ENCODE measurements at places on chromosomes 2 and 18.

- DNase-seq = no peak
Observed at GRCh38 chr2:7841751-7842150, 840.1 kb upstream of the ID2 start.

GRCh38 chr2:26312471-26312870, 33.5 kb upstream of the SELENOI start:
- no peak for DNase-seq

DNA sequence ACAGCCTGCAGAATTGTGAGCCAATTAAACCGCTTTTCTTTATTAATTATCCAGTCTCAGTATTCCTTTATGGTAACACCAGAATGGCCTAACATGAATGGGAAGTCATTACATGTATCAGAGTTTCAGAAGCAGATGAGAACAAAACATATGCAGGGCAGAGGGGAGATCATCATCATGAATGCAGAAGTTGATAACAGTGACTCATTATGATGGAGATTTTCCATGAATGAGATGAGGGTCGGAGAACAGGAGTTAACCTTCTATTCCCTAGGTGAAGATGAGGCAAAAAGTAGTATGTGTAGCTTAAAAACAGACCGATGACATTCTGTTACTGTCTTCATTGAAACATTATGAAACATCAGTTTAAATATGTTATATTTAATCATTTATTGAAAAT, 59.5 kb upstream of the PPM1B start:
- no peak for DNase-seq

GRCh38 chr2:175103191-175103590, 64.8 kb downstream of the ATF2 start:
- no peak for DNase-seq

GRCh38 chr2:97713296-97714083, at the start of gene ZAP70:
ZAP70 (plus strand) TSS chr2:97713576; CDS start chr2:97724037, 10,461 bp downstream.
- no peak for DNase-seq

- DNase-seq = no peak
Observed at GRCh38 chr18:74329688-74330205, 14.1 kb downstream of the C18orf63 start.

GRCh38 chr2:128444121-128444771, 125.6 kb upstream of the HS6ST1 start:
- DNase-seq = no peak

DNA sequence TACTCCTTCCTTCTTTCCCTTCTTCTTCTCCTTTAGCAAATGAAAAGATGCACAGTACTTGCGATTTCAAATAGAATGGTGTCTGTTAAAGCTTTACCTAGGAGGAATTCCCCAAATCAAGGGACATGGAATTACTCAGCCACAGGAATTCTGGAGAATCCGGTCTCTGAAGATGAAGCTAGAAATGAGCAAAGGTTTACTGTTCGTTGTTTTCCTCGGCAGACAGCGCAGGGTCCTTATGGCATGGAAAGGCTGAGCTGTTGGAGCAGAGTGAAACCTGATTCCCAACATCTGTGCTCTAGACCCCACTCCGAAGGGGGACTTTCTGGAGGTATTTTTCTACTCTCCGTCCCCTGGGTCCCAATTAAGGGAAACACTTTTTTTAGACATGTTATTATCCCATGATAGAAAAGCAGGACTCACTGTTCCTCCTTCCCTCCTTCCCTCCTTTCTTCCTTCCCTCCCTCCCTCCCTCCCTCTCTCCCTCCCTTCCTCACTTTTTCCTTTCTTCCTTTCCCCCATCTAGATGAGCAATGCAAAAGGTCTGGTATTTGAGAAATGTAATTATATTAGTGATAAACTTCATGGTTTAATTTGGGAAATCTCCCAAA, 47.1 kb downstream of the CDCA7 start:
- DNase-seq = no peak

GRCh38 chr2:57602733-57603132, 443.9 kb upstream of the VRK2 start:
- peak; percentile 41 for DNase-seq

DNA sequence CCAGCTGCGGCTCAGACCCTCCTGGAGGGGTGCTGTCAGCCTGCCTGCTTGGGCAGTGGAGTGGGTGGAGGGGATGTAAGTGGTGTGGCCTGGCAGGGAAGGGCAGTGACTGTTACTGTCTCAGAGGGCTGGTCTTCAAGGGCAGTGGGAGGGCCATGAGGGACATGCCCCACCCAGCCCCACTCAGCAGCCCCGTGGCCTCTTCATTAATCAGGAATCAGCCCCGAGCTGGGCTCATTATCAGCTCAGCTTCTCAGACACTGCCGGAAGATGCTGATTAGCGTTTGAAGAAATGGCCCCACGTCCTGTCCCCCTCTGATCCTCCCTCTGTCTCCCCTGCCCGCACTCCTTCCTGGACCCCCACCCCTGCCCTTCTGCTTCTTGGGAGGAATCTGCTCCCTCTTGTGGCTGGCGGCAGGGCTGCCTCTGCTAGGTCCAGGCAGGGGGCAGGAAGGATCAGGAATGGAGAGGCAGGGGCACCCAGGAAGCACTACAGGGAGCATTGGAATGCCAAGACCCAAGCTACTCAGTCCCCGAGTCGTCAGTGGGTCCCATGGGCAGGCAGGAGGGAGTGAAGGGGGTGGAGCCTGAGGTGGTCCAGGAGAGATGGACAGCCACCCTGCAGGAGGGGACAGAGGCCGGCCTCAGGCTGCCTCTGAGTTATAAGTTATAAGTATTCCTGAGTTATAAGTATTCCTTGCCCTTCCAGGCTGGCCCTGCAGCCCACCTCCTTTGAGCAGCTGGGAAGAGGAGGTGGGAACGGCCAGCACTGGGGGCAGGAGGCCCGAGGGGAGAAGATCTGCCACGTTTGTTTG, 7.0 kb downstream of the ASIC4 start:
- DNase-seq = peak; percentile 60

- DNase-seq = no peak
Observed at GRCh38 chr2:219010162-219010756, 17.0 kb upstream of the CRYBA2 start.

DNA sequence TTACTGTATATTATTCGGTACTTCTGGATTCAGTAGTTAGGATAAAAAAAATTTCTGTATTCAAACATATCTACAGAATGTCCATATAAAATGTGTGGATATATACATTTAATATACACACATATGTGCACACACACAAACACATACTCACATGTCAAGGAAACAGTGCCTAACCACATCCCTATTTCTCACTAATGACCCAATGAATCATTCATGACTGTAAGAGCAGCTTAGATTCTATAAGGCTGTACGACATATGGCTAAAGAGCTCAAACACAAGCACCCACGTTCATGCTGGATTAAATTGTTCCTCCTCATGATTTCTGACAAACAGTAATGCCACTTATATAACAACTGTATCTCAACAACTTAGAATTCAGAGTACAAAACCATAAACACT, 457.3 kb downstream of the ADCYAP1 start:
- DNase-seq = no peak

- no peak for DNase-seq
Observed at GRCh38 chr2:219060821-219061791, at the start of gene IHH. IHH (minus strand) TSS chr2:219060921; CDS start chr2:219060467, 454 bp downstream.

- DNase-seq = no peak
Observed at GRCh38 chr2:73575261-73575660, 67.0 kb downstream of the NAT8 start.

- no peak for DNase-seq
Observed at GRCh38 chr18:7931763-7932162, 364.6 kb downstream of the PTPRM start.

GRCh38 chr2:72133721-72134407, 13.8 kb downstream of the CYP26B1 start:
- DNase-seq = no peak

DNA sequence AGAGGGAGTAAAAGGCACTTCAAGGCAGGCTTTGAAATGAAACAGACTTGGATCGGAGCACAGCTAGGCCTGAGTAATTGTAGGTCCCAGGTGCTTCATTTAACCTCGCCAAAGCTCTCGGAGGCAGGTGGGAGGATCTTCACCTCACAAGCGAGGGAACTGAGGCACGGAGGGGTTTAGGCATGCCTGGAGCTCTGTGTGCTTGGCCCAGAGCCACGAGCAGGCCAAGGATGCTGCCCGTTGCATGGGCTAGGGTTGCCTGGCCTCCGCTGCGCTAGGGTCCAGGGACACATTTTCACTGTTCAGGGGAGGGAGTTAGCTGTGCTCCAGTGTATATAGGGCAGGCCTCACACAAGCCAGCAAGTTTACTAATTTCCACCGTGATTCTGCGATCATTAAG, 11.2 kb downstream of the TMEM37 start:
- DNase-seq = no peak

DNA sequence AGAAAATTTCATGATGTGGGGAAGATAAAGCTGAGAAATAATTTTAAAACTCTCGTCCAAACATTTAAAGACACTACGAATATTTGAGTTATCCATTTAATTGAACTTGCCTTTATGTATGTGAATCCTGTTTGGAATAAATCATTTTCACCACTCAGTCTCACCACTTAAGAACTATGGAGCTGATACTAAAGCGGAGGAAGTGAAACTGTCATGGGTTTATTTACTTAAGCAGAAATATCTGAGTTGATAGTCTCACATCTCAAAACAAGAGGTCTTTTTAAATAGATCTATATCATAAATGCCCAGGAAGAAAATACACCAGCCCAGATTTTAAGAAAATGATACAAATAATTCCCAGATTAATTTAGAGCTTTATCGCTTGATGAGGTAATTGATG, 532.4 kb downstream of the ZNF804A start:
- DNase-seq = no peak

GRCh38 chr2:172340394-172340793, 87.0 kb upstream of the ITGA6 start:
- DNase-seq = no peak

DNA sequence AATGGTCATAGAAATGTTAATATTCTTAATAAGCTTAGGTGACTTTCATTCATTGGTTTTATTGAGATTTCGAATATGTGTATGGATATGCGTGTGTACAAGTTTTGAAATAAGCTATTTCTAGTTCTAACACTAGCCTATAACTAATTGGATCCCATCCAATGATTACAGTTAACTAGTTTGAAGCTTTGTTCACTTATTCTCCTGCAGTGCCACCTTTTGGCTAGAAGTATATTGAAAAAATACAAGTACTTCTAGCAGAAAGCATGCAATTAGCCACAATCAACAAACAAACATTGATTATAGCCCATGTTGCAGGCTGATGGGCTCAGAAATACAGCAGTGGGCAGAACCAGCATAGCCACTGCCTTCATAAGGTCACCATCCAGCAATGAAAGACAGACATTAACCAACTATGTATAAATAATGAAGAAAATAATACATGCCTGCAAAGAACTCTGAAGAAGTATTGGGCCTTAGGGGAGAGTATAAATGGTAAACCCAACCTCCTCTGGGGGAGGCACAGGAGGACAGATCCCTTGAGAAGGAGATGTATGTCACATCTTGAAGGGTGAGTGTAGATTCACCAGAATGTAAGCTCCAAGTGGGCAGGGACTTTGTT, 5.1 kb upstream of the PIEZO2 start:
- peak; percentile 26 for DNase-seq

DNA sequence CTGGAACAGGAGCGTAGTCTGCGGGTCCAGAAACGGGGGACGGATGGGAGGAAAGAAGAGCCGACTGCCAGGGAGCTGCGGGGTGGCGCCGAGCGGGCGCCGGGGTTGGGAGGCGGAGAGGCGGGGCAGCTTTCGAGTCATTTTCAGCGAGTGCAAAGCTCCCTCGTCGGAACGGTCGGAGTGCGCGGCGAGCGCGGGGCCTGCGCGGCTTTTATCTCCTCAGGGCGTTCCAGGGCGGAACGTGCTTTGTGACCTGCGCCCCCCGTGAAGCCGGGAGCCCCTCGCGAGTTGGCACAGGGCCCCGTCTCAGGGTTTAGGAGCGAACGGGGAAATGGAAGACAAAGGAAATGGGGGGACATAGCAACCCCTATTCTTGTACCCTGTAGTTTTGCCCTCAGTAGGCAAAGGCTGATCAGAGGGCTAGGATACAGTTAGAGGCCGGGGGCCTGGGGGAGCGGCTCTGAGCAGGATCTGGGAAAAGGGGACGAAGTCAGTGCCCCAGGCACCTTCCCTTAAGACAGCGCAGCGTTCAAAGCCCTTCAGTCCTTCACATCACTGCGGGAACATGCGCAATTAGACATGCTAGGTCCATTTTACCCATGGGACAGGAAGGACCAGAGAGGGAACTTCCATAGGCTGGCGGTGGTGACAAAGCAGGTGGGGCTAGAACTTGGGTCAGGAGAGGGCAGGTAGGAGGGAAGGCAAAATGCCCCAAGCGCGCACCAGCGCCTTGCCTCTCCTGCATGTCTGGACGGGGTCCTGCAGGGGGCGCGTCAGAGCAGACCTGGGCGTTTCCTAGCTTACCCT, 60.1 kb upstream of the IL1RL1 start:
- DNase-seq = no peak

GRCh38 chr2:76316691-76317090, 606.0 kb upstream of the GCFC2 start:
- DNase-seq = no peak

DNA sequence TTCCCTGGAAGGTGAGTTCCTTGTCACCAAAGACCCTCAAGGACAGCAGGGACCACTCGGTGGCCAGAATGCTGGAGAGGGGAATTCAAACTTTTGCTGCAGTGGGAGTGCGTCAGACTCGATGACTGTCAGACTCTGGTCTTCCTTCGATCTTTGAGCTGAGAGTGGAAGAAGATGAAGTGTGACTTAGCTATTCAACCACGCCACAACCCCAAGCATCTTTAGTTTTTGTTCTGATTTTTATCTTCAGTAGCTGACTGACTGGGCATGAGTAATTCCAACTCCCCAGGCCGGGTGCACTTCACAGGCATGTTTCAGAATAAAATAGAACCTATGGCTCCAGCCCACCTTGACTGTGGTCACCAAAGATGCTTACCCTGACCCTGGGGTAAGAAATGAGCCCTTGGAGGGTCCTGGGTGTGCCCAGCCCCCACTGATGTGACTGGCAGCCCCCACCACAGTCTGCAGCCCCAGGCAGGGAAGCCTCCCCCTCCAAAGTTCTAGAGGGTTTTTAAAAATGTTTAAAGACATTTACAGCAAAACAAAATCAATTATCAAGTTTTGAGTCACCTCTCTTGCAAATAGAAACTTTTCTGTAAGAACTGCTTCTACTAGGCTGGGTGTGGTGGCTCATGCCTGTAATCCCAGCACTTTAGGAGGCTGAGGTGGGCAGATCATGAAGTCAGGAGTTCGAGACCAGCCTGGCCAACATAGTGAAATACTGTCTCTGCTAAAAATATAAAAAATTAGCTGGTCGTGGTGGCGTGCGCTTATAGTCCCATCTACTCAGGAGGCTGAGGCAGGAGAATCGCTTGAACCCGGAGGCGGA, 24.9 kb upstream of the YWHAQ start:
- no peak for DNase-seq

- DNase-seq = no peak
Observed at GRCh38 chr2:107717661-107718060, 109.0 kb upstream of the RGPD4 start.

GRCh38 chr18:30970196-30970816, 72.2 kb downstream of the DSC3 start:
- peak; percentile 60 for DNase-seq

DNA sequence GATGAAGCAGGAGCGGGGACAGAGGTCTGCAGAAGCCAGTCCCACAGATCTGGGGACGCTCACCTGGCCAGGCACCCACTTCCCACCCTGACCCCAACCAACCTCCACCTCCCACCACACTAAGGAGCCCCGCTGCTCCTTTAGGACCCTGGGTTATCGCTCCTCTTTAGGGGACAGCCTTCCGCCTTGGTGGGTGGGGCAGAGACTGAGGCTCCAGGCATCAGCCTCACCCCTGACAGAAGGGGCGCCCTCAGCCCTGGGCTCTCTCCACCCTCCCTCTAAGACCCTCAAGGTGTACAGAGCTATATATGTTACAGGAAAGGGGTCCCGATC, 33.5 kb upstream of the SLC66A3 start:
- DNase-seq = no peak

- DNase-seq = peak; percentile 55
Observed at GRCh38 chr18:24016643-24017042, 2.1 kb downstream of the TTC39C start.
